Pulmonary artery endothelial cell (primary cell): ENCODE measurements at places on chromosomes 6 and 20. TPM values are rescaled to one million over a fixed set of nuclear protein-coding genes. Genes with fewer than 3 reads are reported as not detected.

DNA sequence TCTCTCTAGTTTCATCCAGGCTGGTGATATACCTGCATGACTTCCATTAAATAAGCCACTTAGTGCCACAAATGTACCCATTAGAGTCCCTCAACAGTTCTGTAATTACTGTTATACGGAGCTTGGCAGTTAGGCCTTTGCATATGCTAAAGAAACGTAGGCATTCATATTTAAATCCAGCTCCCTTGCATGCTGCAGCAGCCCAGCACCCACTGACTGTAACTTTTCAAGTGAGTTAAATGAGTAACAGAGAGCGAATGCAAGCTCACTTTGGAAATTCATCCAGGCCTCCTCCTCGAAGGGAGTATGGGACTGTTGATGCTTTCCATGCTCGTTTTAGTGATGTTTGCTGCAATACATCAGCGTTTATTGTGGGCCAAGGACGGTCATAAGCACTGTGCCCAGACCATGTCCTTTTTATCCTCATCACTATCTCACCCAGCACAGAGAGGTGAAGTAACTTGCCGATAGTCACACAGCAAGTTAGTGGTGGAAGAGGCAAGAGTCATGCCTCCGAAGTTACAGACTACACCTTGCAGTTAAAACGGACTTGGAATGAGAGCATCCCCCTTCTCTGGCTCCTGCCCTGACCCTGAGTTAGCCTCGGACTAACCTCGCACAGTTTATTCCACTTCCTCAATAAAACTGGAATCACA, 179.4 kb upstream of the PDE10A start:
- DNase-seq, result no peak

ADGB gene
- total RNA-seq, result not detected in 2 replicates

TCEA2 gene
- total RNA-seq, result 18.0 and 27.8 TPM in 2 replicates

GRCh38 chr6:32970413-32971241, 2.2 kb downstream of the BRD2 start:
- DNase-seq, result no peak

SPINT4 gene
- not detected in 2 replicates for total RNA-seq

GRCh38 chr6:82607998-82608725, 244.5 kb downstream of the TPBG start:
- no peak for DNase-seq

GRCh38 chr20:53606364-53606985, 12.8 kb upstream of the ZNF217 start:
- no peak for DNase-seq

DNA sequence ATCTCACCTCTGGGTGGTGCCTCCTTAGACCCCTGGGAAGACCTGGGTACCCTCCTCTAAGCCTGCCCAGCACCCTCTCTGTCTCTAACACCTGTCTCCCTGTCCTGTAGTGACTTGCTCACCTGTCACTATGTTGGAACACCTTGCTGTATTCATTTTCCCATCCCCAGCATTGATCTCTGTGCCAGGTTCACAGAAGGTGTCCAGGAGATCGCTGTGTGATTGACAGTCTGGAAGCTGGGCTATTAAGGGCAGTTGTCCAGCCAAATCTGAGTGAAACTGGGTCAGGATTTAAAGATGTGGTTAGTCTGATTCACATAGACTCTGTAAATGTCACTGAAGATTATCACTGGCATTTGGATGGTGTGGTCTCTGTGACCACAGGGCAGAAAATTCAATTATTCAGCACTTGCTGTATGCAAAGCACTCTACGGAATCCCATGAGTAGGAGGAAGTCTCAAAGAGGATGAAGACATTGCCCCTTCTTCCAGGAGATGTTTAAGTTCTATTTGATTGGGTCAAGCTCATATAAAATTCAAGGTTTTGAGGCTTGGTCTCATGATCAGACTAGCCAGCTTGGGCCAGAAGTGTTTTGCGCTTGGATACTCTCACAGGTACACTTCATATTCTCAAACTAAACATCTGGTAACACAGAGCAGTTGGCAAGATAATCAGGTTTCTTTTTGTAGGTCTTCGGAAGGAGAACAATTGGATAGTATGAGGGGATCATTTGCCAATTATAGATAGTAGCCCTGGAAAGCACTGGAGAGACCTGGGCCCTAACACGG, 57.8 kb upstream of the TAGAP start:
- no peak for DNase-seq

DNA sequence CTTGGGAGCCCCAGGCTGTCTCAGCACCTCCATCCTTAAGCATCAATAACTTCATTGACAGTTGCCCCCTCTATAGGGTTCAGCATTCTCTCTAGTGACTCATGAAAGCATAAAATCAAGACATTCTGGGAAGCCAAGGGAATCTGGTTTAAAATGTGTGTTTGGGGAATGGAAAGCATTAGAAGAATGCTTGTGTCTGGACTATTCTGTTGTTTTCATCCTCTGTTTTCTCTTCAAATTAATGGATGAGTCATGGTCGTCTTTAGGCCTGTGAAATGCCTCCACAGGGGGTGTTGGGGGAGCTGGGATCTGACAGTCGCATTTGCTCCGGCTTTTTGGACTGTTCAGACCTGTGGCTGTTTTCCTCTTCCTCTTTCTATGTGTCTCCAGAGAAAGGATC, 279.7 kb downstream of the CDC5L start:
- DNase-seq, result no peak

DNA sequence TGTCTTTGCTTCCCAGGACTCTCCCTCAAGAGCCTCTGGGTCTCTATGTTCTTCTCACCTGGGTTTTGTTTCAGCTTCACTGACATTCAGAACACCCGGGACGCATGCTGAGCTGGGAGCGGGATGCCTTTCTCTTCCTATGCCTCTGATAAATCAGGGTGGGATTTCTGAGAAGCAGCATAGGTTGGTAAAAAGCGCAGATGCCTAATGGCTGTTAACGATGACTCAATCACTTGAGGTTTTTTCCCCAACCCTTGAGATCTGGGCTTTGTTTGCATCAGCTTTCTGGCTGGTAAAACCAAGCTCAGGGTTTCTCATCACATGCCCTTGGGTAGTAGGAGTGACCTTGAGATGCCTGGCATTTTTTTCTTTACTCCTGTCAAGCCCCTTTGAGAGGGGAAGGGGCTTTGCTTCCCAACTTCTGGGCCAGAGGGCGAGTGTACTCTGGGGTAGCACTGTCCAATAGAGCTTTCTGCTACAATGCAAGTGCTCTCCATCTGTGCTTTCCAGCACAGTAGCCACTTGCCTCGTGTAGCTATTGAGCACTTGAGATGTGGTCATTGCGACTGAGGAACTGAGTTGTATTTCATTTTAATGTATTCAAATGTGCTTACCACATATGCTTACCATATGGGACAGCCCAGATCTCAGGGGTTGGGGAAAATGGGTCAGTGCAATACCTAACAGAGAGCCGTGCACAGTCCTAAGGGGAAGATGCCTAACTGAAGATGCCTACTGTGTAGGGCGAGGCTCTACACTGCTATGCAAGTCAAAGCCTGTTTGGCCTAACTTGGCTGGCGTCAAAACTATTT, 69.1 kb downstream of the PPP1R14C start:
- no peak for DNase-seq

DNA sequence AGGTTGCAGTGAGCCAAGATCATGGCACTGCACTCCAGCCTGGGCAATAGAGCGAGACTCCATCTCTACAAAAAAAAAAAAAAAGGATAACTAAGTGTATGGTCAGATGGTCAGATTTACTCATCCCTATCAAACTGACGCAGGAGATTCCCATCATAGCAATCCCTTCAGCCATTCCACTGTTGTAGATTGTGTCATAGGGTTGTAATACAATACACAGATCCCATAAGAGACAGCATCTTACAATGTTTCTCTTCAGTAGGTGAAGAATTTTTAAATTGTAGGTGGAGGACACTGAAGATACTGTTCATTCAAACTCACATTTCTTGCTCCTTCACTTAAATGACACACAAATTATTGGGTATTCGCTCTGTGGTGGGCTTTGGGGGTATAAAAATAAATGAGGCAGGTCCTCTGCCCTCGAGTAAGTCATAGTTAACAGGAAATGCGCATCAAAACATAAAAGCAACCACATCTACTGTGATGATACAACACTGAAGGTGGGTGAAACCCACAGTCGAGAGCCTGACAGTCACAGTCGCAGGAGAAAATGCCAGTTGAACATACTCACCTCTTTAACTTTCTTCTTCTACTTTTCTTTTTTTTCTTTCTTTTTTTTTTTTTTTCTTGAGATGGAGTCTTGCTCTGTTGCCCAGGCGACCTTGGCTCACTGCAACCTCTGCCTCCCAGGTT, 205.5 kb downstream of the ZNF217 start:
- no peak for DNase-seq

DNA sequence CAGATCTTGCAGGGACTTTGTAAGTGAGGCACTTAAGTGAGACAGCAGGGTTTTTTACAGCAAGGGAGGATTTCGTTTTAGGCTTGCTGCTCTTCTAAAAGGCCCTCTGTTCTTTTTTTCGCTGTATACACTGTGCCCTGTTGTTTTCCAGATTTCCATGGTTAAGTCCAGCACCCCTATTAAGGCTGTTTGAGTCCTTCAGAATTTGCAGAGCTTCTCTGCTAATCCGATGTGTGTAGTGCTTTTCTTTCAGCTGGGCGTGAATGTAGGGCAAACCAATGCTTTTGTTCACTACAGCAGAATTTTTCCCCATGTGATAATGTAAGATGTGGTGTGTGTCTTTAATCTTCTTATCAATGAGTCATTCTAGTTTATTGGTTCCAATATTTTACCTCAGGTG, 200.5 kb upstream of the RREB1 start:
- no peak for DNase-seq

DNA sequence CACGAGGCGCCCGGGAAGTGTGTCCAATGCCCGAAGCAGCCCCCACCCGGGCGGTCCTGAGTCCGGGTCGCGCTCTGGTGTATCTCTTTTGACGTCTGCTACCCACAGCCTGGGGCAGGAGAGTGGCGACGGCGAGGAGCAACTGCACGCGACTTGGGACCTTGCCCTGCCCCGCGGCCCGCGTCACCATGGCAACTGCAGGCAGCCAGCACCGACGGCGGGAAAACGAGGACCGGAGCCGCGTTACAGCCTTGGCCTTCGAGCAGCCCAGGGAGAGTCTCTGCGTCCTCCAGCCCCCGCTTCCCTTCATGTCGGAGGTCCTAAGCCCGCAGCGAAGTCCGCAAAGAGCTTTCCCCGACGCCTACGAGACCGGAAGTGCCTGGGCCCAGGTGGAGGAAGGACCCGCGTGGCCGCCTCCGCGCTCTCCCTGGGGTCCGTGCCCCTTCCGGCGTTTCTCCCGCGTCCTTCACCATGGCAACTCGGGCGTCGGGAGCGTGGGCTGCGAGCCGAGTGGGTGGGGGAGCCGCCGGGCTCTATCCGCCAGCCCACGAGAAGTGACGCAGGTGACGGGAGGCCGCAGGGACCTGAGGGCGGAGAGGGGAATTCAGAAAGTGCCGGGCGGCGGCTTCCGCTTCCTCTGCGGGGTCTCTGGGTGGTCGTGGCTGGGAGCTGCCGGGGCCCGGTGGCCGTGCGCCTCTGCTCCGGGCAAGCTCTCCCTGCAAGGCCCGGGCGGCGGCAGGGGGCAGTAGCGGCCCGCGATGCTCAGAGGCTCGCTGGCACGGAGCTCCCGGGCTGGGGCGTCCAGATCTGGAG, 88.6 kb upstream of the TGM3 start:
- DNase-seq, result no peak

DNA sequence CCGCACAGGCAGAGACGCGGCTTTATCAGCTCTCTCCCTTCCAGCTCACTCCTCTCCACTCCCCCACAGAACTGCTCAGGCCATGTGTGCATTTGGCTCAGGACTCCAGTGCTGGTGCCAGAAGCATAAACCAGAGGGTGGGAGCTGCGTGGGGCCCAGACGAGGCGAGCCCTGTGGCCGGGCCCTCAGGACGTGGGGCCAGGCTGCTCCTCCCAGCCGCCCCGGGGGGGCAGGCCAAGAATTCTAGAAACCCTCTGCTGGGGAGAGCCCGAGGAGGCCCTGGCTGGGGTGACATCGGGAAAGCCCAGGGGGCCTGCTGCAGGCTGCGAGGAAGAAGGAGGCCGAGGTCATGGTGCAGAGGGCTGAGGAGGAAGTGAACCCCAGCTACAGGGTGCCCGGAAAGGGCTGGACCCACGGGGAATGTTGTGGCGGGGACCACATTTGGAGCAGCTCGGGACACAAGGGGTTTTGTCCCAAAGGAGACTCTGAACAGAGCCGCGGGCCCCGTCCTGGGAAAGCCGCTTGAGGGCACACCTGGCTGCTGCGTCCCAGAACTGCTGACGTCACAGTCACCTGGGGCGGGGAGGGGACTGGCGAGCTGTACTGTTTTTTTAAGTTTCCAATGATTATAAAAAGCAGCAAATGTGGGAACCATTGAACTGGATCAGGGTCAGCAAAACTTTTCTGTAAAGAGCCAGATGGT, 107.1 kb downstream of the BANF2 start:
- no peak for DNase-seq

- no peak for DNase-seq
Measured at GRCh38 chr6:106626485-106626884, 2.8 kb downstream of the RTN4IP1 start.

DNA sequence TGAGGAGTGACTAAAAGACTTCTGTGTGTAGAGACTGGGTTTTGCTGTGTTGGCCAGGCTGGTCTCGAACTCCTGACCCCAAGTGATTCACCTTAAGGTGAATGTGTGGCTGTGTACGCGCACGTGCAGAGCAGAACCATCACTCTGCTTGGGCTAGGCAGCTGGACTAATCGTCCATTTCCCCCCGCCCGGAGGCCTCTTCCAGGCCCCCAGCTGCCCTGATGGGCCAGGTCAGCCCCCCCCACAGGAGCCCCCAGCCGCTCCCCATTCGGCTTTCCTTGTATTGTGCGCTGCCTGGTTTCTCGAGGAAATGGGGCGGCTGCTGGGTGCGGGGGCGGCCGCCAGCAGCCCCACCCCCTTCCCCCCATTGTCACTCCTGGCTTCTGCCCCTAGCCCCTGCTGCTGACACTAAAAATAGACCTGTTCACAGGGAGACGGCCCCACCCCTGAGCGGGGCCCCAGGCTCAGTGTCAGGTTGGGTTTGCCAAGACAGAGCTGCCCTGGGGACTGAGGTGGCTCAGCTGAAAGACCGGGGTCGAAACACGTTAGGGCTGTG, 24.6 kb upstream of the CSNK2A1 start:
- DNase-seq, result no peak

FGD2 gene
- total RNA-seq, result not detected in 2 replicates

KDM1B gene
- 8.3 and 15.1 TPM in 2 replicates for total RNA-seq

ECT2L gene
- not detected in 2 replicates for total RNA-seq
